Suppressor macrophage treated with lipopolysaccharide for 1 hour (primary cell): ENCODE measurements at places on chromosomes 13 and 19.
A peak's percentile ranks its signal among the peaks of the same experiment; 100 is the strongest.

DNA sequence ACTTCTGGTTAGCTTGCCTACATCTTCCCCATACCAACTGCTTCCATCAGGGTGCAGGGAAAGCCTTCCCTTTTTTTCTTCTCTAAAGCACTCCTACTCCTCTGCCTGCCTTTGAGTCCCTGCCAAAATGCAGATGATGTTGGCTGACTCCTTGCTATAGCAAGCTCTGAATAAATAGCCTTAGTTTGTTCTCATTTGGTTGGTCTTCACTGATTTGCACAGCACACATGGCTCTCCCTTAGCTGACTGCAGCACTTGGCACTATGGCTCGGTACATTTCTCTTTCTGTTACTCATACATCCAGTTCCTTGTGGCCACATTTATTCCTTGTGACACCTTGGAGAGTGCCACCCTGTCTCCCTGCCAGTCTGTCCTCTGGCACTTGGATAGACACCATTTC is 249.8 kb downstream of the DCLK1 start:
- DNase-seq, result no peak

DNA sequence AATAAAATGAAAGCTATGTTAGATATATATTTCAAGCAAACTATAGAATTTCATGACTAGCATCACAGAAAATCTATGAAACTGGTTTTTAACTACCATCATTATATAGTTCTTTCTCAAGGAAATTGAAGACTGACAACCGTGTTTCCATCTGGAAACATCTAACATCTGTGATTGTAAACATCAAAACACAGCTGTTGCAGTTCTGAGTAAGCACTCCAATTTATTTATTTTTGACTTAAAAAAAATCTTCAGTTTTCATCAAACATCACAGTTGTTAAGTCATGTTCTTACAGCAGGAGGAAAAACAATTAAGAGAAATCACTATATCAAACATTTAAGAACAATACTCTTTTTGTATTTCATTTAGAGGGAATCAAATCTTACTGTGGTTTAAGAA is 1653.0 kb upstream of the MIR17HG start:
- DNase-seq, result no peak

DNA sequence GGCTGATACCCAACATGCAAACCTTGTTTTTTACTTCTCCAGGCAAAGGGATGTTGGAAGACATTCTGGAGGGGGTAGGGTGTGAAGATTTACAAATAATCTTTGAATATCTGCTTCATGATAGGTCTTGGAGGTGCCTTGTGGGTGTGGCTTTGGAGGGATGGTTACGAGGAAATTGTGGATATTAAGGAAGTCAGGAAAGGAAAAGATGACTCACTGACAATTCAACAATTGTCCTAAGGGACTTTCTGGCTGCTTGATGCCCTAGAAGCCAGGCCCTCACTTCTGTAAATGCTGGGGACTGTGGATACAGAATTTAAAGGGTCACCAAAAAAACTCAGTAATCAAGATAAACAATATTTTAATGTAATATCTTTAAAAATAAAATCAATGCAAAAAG is 37.4 kb upstream of the ZNF527 start:
- DNase-seq, result peak; percentile 9

- no peak for DNase-seq
Observed at GRCh38 chr13:73778242-73778864, 355.9 kb downstream of the KLF12 start.

DNA sequence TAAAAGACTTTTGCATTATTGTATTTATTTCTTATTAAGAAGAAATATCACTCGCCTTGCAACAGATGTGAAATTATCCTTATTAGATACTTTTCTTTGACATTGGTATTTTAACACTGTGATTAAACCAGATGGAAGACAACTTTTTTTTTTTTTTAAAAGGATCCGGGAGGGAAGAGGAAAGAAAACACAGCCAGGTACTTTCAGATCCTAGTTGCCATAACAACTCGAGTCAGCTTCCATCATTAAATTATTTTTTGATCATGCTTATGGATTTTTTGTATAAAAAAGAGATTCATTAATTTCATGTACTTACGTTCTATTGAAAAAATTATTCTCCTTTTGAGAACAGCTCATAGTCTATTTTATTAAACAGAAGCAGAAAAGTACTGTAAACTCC is 515.7 kb downstream of the TBC1D4 start:
- no peak for DNase-seq

DNA sequence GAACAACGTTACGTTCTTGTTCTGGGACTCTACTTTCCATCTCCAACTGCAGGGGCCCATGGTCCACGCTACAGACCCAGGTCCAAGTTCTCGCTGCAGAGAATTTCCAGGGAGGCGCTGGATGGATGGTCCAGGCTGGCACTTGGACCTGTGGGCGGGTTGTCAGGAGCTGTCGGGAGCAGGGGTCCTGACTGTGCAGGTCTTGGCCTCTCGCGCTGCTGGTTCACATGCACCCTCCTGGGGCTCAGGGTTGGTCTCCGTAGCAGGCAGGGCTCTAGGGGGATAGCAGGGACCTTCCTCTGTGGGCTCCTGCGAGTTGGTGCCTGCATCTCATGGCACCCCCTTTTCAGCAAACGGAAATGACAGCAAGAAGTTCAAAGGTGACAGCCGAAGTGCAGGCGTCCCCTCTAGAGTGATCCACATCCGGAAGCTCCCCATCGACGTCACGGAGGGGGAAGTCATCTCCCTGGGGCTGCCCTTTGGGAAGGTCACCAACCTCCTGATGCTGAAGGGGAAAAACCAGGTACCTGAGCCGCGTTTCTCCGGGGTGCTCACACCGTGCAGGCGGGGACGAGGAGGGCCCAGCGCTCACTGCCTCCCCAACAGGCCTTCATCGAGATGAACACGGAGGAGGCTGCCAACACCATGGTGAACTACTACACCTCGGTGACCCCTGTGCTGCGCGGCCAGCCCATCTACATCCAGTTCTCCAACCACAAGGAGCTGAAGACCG is 6.6 kb downstream of the PTBP1 start:
- no peak for DNase-seq

GRCh38 chr13:53159431-53159830 is 130.8 kb downstream of the OLFM4 start:
- no peak for DNase-seq

- no peak for DNase-seq
Observed at GRCh38 chr19:55012306-55012705, 25.8 kb downstream of the GP6 start.

DNA sequence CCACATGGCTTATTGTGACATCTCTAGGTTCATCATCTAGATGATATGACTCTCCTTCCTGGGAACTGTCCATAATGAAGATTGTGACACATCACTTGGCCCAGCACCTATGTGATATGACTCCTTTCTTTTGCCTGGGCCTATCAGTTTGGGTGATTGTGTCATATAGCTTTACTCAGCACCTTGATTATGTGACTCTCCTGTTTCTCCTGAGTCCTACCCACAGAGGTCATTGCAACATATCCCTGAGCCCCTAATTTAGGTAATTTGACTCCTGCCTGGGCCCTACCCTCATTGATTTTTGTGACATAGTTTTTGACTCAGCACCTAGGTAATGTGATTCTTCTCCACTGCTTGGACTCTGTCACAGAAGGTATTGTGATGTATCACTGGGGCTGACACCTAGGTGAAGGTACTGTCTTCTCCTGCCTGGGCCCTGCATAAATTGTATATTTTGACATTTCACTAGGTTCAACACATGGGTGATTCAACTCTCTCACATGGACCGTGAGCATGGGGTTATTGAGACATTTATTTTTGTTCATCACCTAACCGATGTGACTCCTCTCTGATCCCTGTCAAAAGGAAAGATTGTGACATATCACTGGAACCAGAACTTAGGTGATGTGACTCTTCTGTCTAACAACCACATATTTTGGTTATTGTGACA is 26.2 kb upstream of the ZNF254 start:
- DNase-seq, result no peak

GRCh38 chr13:35994131-35994966 is 136.8 kb downstream of the DCLK1 start:
- DNase-seq, result no peak

DNA sequence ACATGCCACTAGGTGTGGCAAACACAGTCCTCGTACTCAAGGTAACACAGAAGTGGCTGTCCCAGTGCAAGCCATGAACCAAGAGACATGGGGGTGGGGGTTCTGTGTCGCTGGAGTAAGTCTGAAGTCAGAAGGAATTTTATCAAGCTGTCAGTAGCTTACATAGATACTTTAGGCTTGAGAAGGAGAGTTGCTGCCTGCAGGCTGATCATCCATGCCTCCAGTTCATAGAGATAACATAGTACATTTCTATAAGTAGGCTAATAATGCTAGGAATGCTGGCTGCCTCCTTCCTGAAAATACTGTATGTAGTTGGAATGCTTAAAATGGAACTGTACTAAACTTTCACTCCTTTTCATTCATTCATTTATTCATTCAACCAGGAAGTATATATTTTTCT is 70.1 kb downstream of the CAB39L start:
- no peak for DNase-seq

- DNase-seq, result peak; percentile 90
Observed at GRCh38 chr19:12668932-12669269, 2.3 kb downstream of the WDR83 start.

DNA sequence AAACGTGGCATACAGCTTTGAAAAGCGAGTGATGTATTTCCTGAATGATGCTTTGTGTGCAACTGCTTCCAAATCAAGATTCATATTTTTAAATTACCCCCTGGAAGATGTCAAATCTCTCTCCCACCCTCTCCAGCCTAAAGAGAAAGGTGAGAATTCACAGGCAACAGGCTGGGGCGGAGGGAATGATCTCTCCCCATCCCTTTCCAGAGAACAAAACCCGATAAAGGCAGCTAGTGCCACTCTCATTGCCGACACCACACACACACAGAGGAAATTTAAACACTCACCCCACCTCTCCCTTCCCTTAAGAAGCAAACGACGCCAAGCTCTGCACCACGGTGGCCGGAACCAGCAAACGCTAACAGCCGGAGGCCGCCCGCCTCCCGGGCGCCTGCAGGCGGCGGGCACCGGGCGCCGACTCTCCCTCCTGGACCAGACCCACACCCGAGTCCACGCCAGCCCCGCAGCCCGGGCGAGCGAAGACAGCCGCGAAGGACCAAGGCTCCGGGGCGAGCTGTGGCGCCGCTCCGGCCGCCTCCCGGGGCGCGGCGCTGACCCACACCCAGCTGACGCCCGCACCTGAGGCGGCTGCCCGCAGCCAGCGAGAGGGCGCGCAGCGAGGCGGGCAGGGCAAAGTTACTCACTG is 477 bp downstream of the LNX2 start:
- DNase-seq, result peak; percentile 48

GRCh38 chr13:27535546-27535945 is 84.8 kb downstream of the LNX2 start:
- DNase-seq, result no peak

DNA sequence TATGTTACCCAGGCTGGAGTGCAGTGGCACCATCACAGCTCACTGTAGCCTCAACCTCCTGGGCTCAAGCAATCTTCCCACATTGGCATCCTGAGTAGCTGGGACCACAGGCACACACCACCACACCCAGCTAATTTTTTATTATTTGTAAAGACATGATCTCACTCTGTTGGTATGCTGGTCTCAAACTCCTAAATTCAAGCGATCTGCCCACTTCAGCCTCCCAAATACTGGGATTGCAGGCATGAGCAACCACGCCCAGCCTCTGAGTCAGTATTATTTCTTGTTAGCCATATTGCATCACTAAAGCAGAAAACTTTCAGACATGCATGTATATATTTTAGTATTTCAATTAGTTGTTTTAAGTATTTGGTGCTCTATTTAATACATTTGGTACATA is 376.4 kb downstream of the GPC6 start:
- no peak for DNase-seq

DNA sequence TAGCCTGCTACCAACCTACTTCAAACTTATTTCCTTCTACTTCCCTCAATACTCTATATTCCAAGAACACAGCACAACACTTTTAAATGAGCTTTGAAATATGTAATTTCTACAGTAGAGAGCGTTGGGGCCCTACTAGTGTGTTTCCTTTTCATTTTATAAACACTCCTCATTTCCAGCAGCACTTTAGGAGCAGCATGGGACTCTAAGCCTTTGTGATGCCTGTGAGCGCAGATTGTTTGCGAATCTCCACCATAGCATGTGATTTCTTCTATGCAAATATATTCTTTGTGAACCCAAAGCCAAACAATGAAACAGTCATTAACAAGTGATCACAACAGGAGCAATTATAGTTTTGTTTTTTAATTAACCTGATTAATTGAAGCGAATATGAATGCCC is 3.6 kb downstream of the SOHLH2 start:
- no peak for DNase-seq

DNA sequence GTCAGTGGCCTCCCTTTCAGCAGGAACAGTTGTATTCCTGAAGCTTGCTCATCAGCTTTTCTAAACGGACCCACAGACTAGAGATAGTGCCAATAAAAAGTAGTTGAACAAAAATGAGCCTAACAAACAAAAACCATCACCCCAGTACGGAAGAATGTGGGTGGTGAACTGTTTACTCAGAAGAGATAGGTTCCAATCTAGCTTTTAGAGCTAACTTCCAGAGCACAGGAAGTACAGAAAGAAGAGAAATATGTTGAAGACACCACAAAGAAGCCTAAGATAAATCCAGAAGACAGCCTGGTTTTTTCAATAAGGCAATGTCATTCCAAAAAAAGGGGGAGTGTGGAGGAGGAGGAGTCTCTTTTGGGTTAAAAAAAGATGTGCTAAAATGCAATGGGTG is 2.8 kb upstream of the LMO7 start:
- no peak for DNase-seq

- no peak for DNase-seq
Observed at GRCh38 chr19:4748589-4748988, 24.9 kb upstream of the DPP9 start.

DNA sequence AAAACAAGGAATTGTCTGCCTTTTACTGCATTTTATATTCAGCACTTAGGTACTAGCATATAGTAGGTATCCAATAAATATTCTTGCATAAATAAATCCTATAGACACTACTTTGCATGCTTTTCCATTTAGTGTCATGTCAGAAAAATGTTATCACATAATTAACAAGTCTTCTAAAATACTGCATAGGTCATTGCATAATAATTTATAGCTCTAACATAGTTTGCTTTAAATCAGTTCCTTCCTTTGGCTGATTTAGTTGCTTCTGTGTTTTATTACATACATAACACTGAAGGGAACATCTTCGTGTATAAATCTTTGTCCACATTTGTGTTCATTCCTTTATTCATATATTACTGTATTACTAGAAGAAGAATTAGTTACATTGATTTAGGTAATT is 36.2 kb downstream of the WASF3 start:
- DNase-seq, result no peak

GRCh38 chr13:66809485-66809884 is 420.7 kb downstream of the PCDH9 start:
- no peak for DNase-seq

GRCh38 chr13:42551611-42552010 is 22.3 kb upstream of the TNFSF11 start:
- peak; percentile 22 for DNase-seq

DNA sequence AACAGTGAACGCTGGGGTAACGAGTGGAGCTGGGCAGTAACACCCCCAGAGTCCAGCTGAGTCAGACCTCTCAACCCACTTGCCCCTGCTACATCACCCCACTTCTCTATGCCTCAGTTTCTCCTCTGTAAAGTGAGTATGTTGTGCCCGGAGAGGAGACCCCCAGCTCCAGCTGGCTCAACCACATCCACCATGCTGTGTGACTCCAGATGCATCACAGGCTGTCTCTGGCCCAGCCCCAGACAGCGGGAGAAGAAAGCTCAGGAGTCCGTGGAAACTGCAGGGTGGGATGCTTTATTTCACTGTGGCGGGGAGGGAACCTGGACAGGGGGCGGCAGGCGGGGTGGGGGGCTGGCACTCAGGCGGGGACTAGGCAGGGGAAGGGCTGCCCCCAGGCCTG is 9.6 kb upstream of the ELL start:
- DNase-seq, result no peak
